Spinal cord (tissue), 10 donors: ENCODE measurements at places on chromosomes 12 and 14. TPM values are rescaled to one million over a fixed set of nuclear protein-coding genes. Genes with fewer than 3 reads are reported as not detected.
A peak's percentile ranks its signal among the peaks of the same experiment; 100 is the strongest.

- no peak for DNase-seq
Observed at GRCh38 chr14:97638864-97639263, 841.7 kb downstream of the VRK1 start.

DNA sequence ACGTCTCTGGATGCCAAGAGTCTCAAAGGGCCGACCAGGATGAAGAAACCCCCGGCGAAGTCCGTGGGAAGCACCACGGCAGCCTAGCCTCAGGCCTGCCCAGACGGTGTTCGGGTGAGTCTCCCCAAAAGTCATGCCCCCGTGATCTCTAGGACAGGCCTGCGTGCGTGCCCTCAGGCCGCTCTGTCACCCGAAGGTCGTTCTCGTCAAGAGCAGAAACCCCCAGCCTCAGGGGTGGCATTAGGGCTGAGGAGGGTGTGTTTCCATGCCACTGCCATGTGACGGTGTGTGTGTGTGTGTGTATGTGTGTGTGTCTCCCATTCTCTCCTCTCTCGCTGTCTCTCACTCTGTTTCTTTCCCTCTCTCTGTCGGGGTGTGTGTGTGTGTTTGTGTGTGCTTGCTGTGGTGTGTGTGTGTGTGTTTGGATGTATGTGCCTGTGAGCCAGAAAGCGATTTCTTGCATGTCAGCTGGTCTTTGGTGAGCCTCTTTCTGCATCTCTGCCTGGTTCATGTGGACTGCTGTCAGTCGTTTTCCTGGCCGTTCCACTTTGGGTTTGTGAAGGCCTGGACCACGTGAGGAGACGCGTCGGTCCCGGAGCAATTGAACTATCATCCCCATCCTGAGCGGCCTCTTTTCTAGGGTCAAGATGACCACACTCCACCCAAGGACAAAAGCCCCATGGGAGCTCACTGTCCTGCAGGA is 772.5 kb upstream of the ALG10B start:
- no peak for DNase-seq

GRCh38 chr12:90064852-90065801 is 356.5 kb upstream of the ATP2B1 start:
- peak; percentile 88 for DNase-seq

DNA sequence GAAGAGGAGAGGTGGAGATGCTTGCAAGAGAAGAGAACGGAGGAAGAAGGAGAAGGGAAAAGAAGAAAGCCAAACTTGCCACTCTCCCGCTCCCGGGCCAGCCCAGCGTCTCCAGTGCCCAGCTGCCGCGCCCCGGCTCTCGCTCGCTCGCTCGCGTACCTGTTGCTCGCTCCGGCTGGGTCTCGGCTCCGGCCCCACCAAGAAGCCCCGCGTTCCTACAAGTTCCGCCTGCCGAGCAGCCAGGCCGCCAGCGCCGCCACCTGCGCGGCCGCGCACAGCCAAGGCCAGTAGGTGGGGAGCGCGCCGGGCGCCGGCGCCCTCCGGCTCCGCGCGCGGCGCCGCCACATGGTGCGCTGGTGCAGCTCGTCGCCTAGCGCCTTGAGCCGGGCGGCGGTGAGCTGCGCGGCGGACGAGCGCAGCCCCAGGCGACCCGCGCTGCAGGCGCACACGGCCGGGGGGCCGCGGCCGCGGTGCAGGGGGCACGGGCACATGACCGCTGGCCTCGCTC is 370 bp downstream of the HRK start:
- peak; percentile 72 for DNase-seq

- DNase-seq = no peak
Observed at GRCh38 chr14:90576981-90577660, 180.3 kb downstream of the CALM1 start.

GRCh38 chr12:29329411-29329810 is 51.6 kb downstream of the ERGIC2 start:
- DNase-seq = no peak

GRCh38 chr12:92814584-92814983 is 111.8 kb downstream of the PLEKHG7 start:
- DNase-seq = no peak

GRCh38 chr12:28937196-28937595 is 211.9 kb upstream of the FAR2 start:
- no peak for DNase-seq

DNA sequence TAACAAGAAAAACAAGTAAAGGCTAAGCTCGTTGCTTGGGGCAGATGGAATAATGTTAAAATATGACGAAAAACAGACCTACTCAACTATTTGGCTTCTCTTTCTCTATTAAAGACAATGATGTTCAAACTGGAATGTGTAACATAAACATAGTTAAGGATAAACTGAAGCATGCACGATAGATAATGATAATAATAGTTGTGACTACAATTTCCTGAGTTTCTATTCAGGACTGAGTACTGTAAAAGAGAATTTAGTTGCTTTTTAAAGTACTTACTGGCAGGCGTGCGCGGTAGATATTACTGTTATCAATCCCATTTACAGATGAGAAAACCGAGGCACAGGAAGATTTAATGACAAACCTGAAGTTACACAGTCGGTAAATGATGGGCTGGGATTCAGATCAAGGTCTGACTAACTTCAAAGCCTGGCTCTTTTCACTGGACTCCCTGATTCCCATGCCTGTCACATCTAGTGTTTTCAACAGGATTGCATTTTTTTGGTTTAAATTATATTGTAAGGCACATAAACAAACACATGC is 103.0 kb downstream of the CRADD start:
- DNase-seq = no peak

- no peak for DNase-seq
Observed at GRCh38 chr12:115354007-115354890, 670.3 kb upstream of the TBX3 start.

DNA sequence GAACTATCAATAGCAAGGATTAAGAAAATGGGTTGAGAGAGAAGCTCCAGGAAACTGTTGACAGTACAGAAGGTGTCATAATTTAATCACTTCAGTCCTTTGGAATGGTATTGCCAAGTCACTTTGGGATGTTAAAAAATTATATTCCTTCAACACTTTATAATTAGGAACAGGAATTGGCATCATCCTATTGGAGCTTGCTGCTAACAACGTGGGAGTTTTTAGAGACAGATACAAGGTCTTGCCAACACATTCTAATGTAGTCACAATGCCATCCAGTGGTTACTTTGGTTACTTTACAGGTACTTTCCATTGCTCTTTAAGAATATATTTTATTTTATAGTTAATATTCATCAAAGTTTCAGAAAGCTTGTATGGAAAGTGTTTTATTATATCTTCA is 310.1 kb downstream of the SYT1 start:
- no peak for DNase-seq

The ANAPC5 gene
- total RNA-seq = 151 TPM

DNA sequence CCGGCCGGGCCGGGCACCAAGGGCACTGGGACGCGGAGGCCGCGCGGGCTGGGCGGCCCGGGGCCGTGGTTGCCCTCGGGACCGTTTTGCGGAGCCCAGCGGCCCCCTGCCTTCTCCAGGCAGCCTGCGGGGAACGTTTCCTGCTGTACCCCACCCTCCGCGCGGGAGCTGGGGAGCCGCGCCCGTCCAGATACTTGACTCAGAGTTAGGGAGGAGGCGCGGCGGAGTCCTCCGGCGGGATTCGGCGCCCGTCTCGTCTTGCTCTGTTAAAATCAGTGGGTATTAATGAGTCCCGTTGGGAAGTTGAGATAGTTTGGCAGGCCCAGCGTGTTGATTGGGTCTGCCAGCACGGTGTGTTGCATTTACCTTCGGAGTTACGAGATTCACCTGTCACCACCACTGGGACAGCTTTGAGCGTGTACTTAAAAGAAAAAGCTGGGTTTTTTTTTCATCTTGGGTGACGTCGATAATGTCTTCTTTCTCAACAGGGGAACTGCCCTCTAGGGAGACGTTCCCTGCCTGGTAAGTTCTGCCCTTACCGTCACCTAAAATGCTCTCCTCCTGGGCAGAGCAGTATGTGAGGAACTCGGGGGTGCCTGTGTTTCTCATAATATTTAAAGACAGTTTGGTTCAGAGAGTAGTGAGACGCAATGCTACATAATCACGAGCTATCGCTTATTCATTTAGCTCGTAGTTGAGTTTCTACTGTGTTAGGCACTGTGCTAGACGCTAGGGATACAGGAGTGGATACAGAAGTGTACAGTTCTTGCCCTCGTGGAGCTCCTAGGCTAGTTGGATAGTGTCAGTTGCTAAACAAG is 596 bp downstream of the DLST start:
- DNase-seq = peak; percentile 32

DNA sequence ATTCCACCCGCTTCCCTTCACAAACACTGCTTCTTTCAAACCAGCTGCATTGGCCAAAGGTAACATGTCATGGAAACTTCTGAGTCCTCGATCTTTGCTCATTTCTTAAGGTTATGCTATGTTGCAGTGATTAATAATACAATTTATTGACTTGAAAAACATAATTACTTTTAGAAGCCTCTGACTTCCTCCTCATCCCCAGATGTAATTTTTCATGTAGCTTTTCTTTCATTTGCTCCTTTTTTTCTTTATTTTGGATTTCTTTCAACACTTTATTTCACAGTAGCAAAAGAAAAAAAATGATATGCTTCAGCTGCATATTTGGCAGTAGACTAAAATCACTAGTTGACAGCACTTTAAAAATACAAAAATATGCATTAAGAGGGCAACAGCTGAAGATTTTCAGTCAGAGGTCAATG is 116.2 kb downstream of the LRRIQ1 start:
- no peak for DNase-seq

The KLRG1 gene
- 4.5 TPM for total RNA-seq

GRCh38 chr12:32471591-32472001 is 72.2 kb downstream of the FGD4 start:
- DNase-seq = no peak

The NPAS3 gene
- 44.2 TPM for total RNA-seq

- DNase-seq = no peak
Observed at GRCh38 chr14:51518280-51518679, 133.4 kb upstream of the FRMD6 start.

- no peak for DNase-seq
Observed at GRCh38 chr14:36870776-36871175, 209.1 kb downstream of the PAX9 start.

GRCh38 chr12:18595412-18595811 is 142.4 kb downstream of the PLCZ1 start:
- no peak for DNase-seq

- no peak for DNase-seq
Observed at GRCh38 chr12:76450690-76451089, 102.5 kb upstream of the BBS10 start.

The FGF6 gene
- total RNA-seq = not detected

The SPIC gene
- not detected for total RNA-seq

DNA sequence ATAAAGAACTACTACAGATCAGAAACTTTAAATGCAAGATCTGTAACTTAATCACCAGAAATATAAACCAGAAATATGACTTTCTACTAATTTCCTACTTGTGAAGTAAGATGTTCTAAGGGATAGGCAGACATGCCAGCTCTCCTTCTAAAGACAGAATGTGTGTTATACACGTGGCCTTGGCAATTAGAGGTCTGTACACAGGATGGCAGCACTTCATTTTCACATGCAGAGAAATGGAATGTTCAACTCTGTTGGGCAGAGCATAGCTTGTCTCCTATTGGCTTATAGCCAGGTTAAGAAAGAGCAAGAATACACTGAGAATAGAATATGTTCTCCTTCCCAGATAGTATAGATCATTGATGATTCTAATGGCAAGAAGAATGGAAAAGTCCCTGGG is 403.8 kb downstream of the DAD1 start:
- no peak for DNase-seq

DNA sequence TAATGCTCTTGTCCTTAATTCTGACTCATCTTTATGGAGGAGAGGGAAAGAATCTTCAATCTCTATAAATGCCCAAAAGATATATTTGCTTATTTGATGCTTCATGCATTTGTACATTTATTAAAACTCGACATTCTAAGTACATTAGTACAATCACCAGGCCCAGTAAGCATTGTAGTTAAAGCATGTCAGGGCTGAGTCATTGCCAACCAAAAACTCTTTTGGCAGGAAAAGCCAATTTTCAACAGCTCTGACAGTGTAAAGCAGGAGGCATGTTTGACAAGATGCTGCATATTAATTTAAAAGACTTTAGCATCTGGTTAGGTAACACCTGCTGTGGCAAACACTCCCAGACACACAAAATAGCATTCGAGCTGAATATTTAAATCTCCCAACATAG is 290.9 kb downstream of the PPFIA2 start:
- DNase-seq = peak; percentile 19

GRCh38 chr12:46266382-46266791 is 2.5 kb downstream of the SLC38A1 start:
- no peak for DNase-seq

The KCNK13 gene
- total RNA-seq = 0.99 TPM

DNA sequence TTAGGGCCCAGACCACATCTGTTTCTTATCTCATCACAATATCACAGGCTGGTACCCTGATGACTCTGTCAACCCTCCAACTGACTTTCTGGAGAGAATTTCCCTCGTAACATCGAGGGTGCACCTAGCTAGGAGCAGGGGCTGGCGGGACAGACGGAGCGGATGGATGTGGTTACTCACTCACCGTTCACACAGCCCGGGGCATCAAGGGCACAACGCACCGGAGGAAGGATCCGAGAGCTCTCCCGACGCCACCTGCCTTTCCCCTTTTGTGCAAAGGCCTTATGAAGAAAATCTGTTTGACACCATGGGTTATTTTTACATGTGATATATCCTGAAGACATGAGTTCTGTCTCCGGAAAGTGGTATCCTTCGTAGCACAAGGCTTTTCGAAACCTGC is 31.4 kb downstream of the SLC15A4 start:
- DNase-seq = no peak

- no peak for DNase-seq
Observed at GRCh38 chr12:52086944-52087835, 7.7 kb downstream of the SMIM41 start.

DNA sequence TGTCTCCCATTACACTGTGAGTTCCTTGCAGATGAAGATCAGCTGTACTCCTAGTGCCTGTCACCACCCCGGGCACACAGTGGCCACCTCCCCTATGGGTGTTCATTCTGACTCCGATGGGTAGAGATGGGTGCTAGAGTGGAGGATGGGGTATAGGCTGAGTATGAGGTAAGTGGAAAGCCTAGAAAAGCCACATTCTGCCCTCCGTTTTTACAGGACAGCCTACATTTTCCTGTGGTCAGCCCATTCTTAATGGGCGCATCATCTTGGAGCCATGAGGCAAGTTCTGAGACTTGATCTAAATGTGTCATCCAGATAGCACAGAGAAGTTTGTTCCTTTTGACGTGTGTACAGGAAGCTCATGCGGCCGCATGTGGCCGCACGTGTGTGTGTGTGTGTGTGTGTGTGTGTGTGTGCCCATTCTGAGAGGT is 166.7 kb upstream of the HIF1A start:
- DNase-seq = no peak

DNA sequence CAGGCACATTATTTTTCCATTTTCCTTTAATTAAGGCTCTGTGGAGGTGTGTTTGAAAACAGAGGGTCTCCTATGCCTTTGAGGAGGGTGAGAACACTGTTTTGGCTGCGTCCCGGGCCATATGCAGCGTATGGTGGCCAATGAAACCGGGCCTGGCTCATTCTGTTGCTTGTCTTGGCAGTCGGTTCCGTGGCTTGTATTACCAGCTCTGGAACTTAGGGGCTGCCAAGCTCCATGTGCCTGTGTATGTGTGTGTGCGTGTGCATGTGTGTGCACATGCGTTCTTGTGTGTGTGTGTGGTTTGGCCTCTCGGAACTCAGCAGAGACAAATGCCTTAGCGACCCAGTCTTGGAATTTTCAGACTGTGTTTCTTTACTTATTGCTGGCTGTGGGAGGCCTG is 2.7 kb downstream of the JDP2 start:
- no peak for DNase-seq

GRCh38 chr14:52315355-52315718 is 1.2 kb downstream of the PTGER2 start:
- no peak for DNase-seq

- peak; percentile 95 for DNase-seq
Observed at GRCh38 chr12:4273652-4274395, at the start of gene CCND2. Gene CCND2, plus strand, starts transcription at chr12:4273762. Its CDS starts 279 bp downstream, at chr12:4274041.
